ENCODE measurements at places on chromosomes 5 and 9.

DNA sequence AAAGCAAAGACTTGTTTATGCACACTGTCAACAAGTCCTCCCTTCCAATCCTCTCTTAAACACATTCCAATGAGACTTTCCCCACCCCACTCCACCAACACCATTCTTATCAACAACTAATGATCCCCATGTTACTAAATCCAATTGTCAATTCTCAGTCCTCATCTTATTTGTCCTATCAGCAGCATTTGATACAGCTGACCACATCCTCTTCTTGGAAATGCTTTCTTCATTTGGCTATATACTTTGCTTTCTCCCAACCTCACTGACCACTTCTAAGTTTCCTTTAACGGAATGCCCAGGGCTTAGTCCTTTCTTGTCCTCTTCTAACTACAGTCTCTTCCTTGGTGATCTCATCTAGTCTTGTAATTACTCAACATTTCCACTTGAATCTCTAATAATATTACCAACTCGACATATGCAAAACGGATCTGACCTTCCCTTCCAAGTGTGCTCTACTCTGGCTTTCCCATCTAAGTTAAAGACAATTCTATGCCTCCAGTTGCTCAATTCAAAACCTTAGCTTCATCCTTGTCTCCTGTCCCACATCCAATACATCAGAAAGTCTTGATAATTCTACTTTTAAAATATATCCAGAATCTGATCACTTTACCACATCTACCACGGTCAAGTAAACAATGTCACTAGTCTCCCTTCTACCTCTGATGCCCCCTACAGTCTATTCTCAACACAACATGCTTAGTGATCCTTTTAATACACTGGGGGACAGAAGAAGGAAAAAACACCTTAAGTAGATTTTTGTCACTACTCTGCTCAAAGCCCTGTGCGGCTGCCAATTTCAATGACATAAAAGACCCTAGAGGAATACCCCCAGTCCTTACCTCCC, 25.5 kb downstream of the AGTPBP1 start:
- H3K4me3 ChIP-seq, result peak overlapping the region; percentile 37
- no peaks in the 10 kb centered on the region for H3K27me3 ChIP-seq
- no peak for DNase-seq
- H3K4me1 ChIP-seq, result peaks cover 35% of the 10 kb centered on the region
- H3K27ac ChIP-seq, result peak overlapping the region; percentile 59

- H3K4me3 ChIP-seq, result no peak overlapping the region
- H3K4me1 ChIP-seq, result no peaks in the 10 kb centered on the region
- no peak for DNase-seq
- H3K27me3 ChIP-seq, result no peaks in the 10 kb centered on the region
- peaks cover 34% of the 10 kb centered on the region for H3K36me3 ChIP-seq
Observed at GRCh38 chr9:92608909-92609445, 61.0 kb downstream of the IPPK start.

DNA sequence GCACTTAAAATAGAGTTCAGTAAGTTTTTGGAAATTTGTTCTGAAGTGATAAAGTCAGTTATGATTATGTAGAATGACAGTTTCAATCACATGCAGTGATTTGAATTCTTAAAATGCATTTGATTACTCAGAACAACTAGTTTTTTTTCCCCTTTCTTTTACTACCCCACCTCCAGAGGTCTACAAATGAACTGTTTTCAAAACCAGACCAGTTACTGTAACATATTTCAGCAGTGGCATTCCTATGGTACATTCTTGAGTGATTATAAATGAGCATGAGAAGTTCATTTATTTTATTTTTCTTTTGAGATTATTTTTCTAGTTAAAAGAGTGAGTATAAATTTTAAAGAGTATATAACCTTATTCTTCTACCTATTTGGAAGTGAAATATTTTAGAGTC, 71.6 kb downstream of the NNT start:
- H3K4me3 ChIP-seq, result no peak overlapping the region
- peaks cover 33% of the 10 kb centered on the region for H3K36me3 ChIP-seq
- peaks cover 4% of the 10 kb centered on the region for H3K4me1 ChIP-seq
- no peak overlapping the region for H3K27ac ChIP-seq
- H3K27me3 ChIP-seq, result no peaks in the 10 kb centered on the region
- DNase-seq, result no peak

GRCh38 chr5:6674886-6675285, 38.3 kb upstream of the TENT4A start:
- no peak overlapping the region for H3K4me3 ChIP-seq
- H3K36me3 ChIP-seq, result peaks cover 57% of the 10 kb centered on the region
- no peak for DNase-seq
- H3K27me3 ChIP-seq, result no peaks in the 10 kb centered on the region
- peaks cover 2% of the 10 kb centered on the region for H3K4me1 ChIP-seq
- no peak overlapping the region for H3K27ac ChIP-seq

DNA sequence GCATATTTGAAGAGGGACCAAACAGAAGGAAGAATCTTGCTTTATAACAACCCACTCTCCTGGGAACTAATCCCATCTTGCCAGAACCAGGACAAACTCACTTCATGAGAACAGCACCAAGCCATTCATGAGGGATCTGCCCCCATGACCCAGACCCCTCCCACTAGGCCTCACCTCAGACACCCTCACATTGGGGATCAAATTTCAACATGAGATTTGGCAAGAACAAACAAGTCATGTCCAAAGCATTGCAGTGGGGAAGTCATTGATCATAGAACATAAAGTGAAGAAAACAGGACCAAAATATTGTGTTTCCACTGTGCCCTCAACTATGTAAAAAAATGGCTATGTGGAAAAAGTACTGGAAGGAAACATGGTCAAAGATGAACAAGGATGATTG, 43.9 kb downstream of the MAP1B start:
- no peak overlapping the region for H3K27ac ChIP-seq
- peaks cover 8% of the 10 kb centered on the region for H3K27me3 ChIP-seq
- no peaks in the 10 kb centered on the region for H3K36me3 ChIP-seq
- H3K4me3 ChIP-seq, result no peak overlapping the region
- no peak for DNase-seq

- H3K27me3 ChIP-seq, result no peaks in the 10 kb centered on the region
- no peak for DNase-seq
- no peak overlapping the region for H3K27ac ChIP-seq
- no peaks in the 10 kb centered on the region for H3K4me1 ChIP-seq
- no peak overlapping the region for H3K4me3 ChIP-seq
Observed at GRCh38 chr9:98563212-98563907, 145.4 kb downstream of the GABBR2 start.

DNA sequence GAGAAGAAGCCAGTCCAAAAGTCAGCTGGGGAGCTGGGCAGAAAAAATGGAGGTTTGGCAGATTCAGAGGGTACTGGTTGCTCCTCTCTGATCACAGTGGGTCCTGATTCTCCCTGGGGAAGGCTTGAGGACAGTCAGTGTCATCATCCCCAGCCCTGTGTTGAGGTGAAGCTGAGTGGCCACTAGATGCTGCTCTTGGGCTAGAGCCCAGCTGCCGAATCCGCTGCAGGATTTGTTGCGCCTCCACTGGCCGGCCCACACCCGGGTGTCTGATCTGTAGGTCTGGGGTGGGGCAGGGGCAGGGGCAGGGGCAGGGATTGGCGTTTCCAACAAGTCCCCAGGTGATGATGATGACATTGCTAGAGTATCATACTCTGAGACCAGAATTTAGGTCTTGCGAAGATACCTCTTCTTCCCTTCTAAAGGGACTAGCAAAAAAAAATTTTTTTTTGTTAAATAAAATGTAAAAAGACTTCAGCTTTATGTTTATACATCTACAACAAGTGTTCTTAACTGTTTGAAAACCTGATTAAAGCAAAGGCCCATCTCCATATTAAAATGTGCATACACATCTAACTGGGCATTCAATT, 106.8 kb downstream of the PDE6A start:
- H3K36me3 ChIP-seq, result peaks cover 30% of the 10 kb centered on the region
- H3K4me3 ChIP-seq, result no peak overlapping the region
- no peak for DNase-seq
- H3K4me1 ChIP-seq, result peaks cover 2% of the 10 kb centered on the region
- H3K27ac ChIP-seq, result no peak overlapping the region
- no peaks in the 10 kb centered on the region for H3K27me3 ChIP-seq

- no peaks in the 10 kb centered on the region for H3K36me3 ChIP-seq
- H3K4me1 ChIP-seq, result peaks cover 11% of the 10 kb centered on the region
- no peak overlapping the region for H3K27ac ChIP-seq
- no peak for DNase-seq
- no peaks in the 10 kb centered on the region for H3K27me3 ChIP-seq
Observed at GRCh38 chr9:104743376-104743985, 4.0 kb upstream of the NIPSNAP3A start.

- H3K27me3 ChIP-seq, result peaks cover 7% of the 10 kb centered on the region
- no peak overlapping the region for H3K27ac ChIP-seq
- no peaks in the 10 kb centered on the region for H3K36me3 ChIP-seq
- DNase-seq, result no peak
- no peaks in the 10 kb centered on the region for H3K4me1 ChIP-seq
Observed at GRCh38 chr5:174159327-174160114, 114.0 kb downstream of the NSG2 start.

DNA sequence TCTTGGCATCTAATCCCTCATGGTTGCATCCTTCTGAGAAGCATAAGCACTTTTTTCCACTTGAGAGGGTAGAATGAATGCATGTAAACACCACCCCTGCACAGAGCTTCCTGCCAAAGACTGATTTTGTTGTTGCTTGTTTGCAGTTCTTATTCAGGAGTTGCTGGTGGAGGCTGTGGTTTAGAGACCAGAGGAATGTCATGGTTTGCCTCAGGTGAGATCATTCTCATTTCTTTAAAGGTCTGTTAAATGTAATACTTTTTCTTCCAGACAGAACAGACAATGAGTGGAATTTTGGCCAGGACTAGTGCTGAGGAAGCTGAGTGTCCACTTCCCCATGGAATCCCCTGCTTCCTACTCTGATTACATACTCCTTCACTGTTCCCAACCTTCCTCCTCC, 3.2 kb upstream of the TNC start:
- no peak for DNase-seq
- H3K4me1 ChIP-seq, result no peaks in the 10 kb centered on the region
- peaks cover 64% of the 10 kb centered on the region for H3K27me3 ChIP-seq
- H3K4me3 ChIP-seq, result no peak overlapping the region
- no peaks in the 10 kb centered on the region for H3K36me3 ChIP-seq

- no peaks in the 10 kb centered on the region for H3K36me3 ChIP-seq
- DNase-seq, result no peak
- no peak overlapping the region for H3K4me3 ChIP-seq
- H3K4me1 ChIP-seq, result no peaks in the 10 kb centered on the region
- no peak overlapping the region for H3K27ac ChIP-seq
Observed at GRCh38 chr5:144504929-144505577, 334.4 kb downstream of the KCTD16 start.

- H3K36me3 ChIP-seq, result peaks cover 10% of the 10 kb centered on the region
- no peak overlapping the region for H3K4me3 ChIP-seq
- H3K27me3 ChIP-seq, result peaks cover 11% of the 10 kb centered on the region
Observed at GRCh38 chr9:126474206-126474765, 139.4 kb upstream of the LMX1B start.

GRCh38 chr5:148972974-148973374, 89.9 kb downstream of the SH3TC2 start:
- H3K36me3 ChIP-seq, result no peaks in the 10 kb centered on the region
- H3K27me3 ChIP-seq, result peaks cover 13% of the 10 kb centered on the region
- no peaks in the 10 kb centered on the region for H3K4me1 ChIP-seq
- DNase-seq, result no peak

DNA sequence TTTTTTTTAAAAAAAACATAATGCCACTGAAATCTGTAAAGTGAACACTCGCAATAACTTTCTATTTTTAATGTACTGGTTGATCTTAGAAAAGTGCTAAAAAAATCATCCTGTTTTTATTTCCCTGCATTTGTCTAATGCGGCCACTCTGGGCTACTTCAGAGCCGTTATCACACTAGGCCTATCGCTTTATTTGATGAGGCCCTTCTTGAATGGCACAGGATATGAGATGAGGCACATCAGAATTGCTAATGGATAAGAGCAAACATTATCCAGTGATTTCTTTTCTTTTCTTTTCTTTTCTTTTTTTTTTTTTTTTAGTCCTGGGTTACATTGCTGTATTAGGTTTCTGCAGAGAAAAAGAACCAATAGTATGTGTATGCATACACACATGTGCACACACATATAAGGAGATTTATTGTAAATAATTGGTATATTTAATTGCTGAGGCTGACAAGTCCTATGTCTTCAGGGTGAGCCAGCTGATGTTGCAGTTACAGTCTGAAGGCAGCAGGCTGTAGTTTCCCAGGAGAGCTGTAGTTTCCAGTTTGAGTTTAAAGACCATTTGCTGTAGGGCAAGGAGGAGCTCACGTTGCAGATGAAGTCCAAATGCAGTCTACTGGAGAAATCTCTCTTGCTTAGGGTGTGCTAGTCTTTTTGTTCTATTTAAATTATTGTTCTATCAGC, 391.7 kb downstream of the MED10 start:
- no peak overlapping the region for H3K4me3 ChIP-seq
- no peaks in the 10 kb centered on the region for H3K36me3 ChIP-seq
- H3K27ac ChIP-seq, result no peak overlapping the region
- no peak for DNase-seq
- no peaks in the 10 kb centered on the region for H3K27me3 ChIP-seq

GRCh38 chr5:79025054-79025472, 40.0 kb upstream of the ARSB start:
- DNase-seq, result peak; percentile 4
- peaks cover 4% of the 10 kb centered on the region for H3K4me1 ChIP-seq
- H3K4me3 ChIP-seq, result peak overlapping the region; percentile 44
- no peaks in the 10 kb centered on the region for H3K36me3 ChIP-seq

GRCh38 chr9:123483191-123483803, 127.3 kb downstream of the CRB2 start:
- H3K36me3 ChIP-seq, result peaks cover 12% of the 10 kb centered on the region
- no peak overlapping the region for H3K27ac ChIP-seq
- H3K4me1 ChIP-seq, result no peaks in the 10 kb centered on the region
- DNase-seq, result no peak

- H3K36me3 ChIP-seq, result no peaks in the 10 kb centered on the region
- no peak overlapping the region for H3K27ac ChIP-seq
- H3K4me3 ChIP-seq, result no peak overlapping the region
Observed at GRCh38 chr5:13659391-13659790, 285.1 kb downstream of the DNAH5 start.

- no peak for DNase-seq
- no peak overlapping the region for H3K4me3 ChIP-seq
- H3K4me1 ChIP-seq, result peaks cover 30% of the 10 kb centered on the region
- no peak overlapping the region for H3K27ac ChIP-seq
- peaks cover 43% of the 10 kb centered on the region for H3K27me3 ChIP-seq
- no peaks in the 10 kb centered on the region for H3K36me3 ChIP-seq
Observed at GRCh38 chr9:114719290-114719689, 37.3 kb upstream of the TEX48 start.
